ENCODE measurements at places on chromosomes 11 and 22.

DNA sequence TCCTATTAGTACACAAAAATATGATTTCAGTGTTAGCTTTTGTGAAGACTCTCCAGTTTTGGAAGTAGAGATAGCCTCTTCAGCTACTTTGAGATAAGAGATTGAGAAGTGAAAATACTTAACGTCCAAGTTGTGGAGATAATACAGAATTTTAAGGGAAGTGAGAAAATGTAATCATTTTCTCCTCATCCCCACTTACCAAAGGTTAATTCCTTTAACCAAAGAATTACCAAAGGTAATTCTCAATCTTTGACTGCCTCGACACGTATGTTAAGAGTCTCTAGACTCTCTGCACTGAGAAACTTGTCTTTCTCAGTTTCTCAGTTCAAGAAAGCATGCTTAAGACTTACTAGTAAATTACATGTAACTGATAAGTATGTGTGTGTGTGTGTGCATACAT, 15.3 kb downstream of the C11orf54 start:
- DNase-seq, result no peak

GRCh38 chr11:99418927-99419720, 398.4 kb downstream of the CNTN5 start:
- DNase-seq, result no peak

DNA sequence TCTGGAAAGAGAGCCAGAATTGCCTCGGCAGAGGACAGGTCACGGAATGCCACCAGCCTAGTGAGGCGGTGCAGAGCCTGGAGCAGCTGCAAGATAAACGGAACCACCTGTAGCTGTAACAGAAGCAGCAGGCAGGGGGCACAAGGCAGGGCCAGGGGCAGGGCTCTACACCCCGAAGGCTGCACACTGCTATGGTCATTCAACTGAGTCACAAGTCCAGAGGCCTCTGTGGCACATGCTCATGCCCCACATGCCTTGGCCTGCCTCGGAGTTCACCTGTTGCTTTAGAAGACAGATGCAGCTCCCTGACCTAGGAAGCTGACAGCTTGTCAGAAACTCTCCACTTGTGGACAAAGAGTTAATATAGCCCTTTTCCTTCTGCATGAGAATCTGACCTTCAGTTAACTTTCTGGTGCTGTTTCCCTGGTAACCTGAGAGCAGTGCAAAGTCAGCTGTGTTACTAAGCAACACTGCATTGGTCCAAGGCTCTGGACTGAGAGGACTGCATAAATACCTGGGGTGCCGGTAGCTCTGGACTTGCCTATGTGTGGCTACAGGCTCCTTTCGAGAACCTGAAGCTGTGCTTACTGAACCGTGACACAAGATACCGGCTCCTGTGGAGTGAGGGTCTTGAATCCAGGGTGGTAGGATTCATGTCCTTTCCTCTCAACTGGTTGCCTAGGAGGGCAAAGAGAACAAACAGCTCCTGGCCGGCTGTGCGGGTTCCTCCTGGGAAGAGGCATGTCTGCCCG, 10.5 kb downstream of the COMMD9 start:
- no peak for DNase-seq

DNA sequence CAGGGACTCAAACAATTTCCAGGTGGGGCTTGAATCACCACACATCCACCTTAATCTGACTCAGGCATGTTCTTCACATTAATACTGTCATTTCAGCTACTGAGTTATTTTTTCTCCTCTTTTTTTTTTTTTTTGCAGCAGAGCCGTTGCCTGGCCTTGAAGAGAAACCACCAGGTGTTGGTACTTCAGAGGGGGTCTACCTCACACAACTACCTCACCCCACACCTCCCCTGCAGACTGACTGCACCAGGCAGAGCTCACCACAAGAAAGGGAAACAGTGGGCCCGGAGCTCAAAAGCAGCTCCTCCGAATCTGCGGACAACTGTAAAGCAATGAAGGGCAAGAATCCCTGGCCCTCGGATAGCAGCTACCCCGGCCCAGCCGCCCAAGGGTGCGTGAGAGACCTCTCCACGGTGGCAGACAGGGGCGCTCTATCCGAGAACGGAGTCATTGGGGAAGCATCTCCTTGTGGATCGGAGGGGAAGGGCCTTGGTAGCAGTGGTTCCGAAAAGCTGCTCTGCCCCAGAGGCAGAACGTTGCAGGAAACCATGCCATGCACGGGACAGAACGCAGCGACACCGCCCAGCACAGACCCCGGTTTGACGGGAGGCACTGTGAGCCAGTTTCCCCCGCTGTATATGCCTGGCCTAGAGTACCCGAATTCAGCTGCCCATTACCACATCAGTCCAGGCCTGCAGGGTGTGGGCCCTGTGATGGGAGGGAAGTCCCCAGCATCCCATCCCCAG, 15.1 kb upstream of the SLC25A18 start:
- no peak for DNase-seq

GRCh38 chr11:34464591-34465051, 25.9 kb downstream of the CAT start:
- DNase-seq, result no peak

DNA sequence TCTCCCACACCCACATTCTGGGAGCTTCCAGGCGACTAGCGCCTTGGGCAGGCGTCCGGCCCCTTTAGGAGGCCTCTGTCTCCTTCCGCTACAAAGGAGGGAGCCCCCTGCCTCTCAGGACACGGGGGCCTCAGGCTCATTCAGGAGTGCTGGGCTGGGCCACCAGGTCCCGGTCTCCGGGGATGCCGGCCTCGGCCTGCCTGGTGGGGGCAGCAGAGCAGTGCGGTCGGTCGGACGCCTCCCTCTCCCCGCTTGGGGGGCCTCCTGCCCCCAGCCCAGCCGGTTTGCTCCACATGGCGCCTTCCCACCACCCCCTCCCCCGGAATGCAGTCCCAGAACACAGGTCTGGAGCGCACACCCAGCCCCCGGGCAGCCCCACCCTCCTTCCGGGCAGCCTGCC, 21.9 kb downstream of the MRPL23 start:
- DNase-seq, result no peak

DNA sequence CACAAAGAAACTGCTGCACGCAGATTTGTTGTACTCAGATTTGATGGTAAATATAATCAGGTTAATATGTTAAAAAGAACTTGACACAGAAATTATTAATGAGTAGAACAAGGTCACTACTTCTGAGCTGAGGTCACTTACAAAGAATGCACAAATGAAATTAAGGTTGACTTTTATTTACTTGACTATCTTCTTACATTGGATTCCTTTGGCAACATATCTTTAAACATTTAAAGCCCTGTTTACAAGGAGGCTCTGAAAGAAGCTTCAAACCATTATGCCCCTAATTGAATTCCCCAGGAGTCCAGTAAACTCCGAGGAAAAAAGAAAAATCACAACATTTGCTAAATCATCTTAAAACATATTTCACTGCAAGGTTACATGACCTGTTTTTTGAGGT, 245.5 kb downstream of the SOX6 start:
- no peak for DNase-seq

- DNase-seq, result peak; percentile 21
Measured at GRCh38 chr11:34356913-34357700, 703 bp downstream of the ABTB2 start.

DNA sequence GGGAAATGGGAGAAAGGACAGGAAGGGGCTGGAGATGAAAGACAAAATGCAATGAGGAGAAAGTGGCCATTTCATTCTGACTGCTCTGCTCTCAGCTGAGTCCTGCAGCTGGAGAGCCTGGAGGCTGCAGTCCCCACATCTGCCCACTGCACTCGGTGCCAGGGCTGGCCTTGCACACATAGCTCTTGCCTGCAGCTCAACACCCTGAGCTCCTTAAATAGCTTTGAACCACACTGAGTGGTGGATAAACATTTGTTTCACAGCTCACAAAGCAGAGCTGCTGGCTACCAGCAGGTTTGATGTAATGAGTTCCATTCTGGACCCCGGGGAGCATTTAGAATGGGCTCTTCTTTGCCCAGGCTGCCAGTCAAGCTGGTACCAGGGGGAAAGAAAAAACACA, 426.1 kb upstream of the CADM1 start:
- no peak for DNase-seq

DNA sequence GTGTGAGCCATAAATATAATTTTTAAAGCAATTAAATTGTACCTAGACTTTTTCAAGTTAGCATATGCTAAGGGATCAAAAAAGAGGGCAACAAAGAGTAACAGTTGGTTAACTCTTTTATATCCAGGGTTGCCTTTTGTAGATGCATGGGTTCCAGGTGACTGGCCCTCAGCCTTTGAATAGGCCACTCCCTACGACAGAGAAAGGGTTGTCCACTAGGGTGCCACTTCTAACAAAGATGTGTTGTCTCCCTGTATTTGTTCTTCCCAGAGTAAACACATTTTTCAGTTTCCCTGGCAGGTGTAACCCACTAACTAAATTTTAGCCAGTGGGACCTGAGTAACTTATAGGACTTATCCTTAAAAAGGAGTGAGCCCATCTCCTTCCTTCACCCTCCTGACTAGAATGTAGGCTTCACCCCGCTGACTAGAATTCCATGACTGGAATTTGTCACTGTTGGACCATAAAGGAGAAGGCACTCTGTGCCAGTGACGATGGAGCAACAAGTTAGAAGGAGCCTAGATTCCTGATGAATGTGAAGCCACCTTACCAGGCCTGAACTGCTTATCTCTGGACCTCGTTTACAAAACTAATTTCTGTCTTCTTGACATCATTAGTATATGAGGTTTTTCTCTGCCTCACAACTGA, 16.6 kb downstream of the TUG1 start:
- no peak for DNase-seq

GRCh38 chr11:112017538-112017937, 7.7 kb upstream of the DLAT start:
- no peak for DNase-seq

- no peak for DNase-seq
Measured at GRCh38 chr11:15216678-15217077, 102.0 kb downstream of the INSC start.

DNA sequence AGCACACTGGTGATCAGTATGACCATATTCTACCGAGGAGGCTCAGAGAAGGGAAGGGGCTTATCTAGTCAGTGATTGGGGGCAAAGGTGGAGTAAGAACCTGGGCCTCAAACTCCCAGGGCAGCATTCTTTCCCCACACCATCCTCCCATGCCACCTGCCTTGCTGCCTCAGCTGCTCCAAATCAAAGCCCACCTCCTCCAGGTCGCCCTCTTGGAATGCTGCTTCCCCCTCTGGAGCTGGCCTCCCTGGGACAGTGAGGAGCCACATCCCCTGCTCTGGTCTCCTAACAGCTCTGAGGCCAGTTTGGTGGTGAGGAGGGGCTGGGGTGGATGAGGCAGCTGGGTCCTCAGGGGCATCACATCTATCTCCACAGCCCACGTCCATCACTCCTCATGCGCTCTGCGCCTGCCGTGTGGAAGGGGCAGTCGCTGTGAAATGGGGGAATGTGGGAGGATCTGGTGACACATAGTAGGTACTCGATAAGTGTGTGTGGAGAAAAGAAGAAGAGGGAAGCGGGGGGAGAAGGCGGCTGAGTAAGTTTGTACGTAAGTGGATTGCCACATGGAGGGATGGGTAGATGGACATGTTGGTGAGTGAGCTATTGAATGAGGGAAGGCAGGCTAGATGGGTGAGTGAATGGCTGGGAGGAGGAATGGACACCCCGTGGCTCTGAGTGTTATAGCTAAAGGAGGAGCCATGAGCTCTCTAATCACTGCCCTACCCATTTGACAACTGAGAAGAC, 16.1 kb upstream of the ARHGEF17 start:
- no peak for DNase-seq

GRCh38 chr11:62463121-62463542, 44.3 kb downstream of the SCGB1A1 start:
- no peak for DNase-seq

DNA sequence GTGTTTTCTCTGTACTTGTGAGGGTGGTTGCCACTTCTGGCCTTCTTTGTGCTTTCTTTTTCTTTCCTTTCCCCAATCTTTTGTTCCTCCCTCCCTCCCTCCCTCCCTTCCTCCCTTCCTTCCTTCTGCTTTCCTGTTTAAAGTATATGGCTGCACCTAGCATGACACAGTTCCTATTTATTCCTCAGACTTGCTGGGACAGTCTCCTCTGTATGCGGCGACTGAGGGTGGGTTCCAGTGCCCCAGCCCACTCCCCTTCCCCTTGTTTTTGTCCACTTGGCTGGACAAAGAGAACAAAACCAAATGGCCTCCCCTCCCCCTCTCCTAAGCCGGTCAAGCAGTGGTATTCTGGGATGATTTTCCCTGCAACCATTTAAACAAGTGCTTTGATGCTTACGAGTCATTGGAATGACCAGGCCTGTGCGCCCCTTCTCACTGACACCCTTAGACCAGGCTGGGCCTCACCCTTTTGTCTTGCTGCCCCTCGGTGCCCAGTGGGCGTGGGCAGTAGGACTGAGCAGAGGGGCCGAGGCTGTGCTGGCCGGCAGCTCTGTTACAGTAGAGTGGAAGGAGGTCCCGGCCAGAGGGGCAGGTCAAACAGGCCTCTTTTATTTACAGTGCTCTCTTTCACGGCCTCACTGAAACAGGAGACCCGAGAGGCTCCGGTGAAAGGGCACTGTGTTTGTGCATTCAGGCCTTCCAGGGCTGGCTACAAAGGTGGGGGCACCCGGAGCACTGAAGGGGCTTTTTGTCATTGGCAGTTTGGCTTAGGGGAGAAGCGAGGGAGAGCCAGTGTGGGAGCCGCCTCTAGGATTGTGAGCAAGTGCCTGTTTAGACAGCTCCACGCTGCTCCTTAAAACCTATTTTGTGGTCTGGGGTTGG, 32.2 kb downstream of the ZBTB16 start:
- no peak for DNase-seq

DNA sequence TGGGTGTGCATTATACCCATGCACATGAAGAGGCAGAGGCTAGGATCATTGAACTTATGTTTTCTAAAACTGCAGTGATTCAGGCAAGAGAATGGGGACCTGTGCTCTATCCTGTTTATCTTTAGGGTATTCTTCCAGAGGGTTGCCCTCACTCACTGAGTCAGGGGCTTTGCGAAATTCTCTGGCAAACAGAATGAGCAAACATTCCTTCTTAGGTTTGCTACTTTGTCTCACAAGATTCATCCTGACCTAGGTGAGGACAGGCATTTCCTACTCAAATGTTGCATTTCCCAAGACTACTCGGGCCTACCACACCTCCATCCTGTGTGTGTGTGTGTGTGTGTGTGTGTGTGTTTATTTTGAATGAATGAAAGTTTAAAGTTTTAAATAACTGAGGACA, 2.7 kb upstream of the EIF3M start:
- no peak for DNase-seq

- DNase-seq, result no peak
Measured at GRCh38 chr11:132904607-132905006, 627.7 kb downstream of the OPCML start.

- peak; percentile 44 for DNase-seq
Measured at GRCh38 chr22:25492841-25493734, 71.4 kb upstream of the GRK3 start.

DNA sequence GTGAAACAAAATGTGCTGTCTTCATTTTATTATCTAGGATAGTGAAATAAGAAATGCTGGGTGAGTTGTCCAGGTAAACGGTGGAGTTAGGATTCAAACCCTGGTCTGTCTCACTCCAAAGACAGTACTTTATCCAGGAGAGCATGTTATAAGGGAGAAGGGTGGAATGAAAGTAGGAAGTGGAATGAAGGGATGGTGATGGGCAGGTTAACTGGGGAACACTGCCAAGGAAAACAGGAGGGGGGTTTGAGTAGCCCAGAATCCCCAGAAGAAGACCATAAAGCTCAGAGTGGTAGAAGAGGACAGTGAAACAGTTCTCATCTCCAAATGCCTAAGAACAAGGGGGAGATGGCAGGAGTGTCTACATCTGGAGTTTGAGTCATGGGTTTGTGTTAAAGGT, 169.0 kb downstream of the BARX2 start:
- DNase-seq, result no peak

Data from putamen (tissue), 1 donor.